Ovary (tissue), 10 donors: ENCODE measurements at places on chromosomes 16 and 17.

GRCh38 chr16:46583036-46583435, 38.1 kb downstream of the SHCBP1 start:
- no peak for DNase-seq
- H3K4me3 ChIP-seq = no peak overlapping the region
- H3K27ac ChIP-seq = no peak overlapping the region

DNA sequence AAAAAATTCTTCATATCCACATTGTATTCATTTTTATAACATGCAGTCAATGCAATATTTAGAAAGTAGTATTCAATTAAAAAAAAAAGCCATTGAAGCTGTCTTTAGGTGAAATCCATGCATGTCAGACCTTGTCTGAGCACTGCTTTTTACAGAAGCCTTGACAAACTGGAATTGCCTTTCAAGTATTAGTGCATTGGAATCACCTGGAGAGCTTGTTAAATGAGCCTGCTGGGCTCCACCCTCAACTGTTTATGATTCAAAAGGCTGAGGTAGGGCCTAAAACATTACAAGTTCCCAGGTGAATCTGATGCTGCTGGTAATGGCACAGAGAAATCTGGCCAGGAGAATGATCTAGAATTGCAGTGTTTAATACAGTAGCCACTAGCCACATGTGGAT, 85.8 kb downstream of the HIC1 start:
- no peak for DNase-seq
- H3K36me3 ChIP-seq = no peaks in the 10 kb centered on the region
- H3K27me3 ChIP-seq = no peaks in the 10 kb centered on the region
- peaks cover 2% of the 10 kb centered on the region for H3K4me1 ChIP-seq
- no peak overlapping the region for H3K27ac ChIP-seq
- H3K4me3 ChIP-seq = no peak overlapping the region

DNA sequence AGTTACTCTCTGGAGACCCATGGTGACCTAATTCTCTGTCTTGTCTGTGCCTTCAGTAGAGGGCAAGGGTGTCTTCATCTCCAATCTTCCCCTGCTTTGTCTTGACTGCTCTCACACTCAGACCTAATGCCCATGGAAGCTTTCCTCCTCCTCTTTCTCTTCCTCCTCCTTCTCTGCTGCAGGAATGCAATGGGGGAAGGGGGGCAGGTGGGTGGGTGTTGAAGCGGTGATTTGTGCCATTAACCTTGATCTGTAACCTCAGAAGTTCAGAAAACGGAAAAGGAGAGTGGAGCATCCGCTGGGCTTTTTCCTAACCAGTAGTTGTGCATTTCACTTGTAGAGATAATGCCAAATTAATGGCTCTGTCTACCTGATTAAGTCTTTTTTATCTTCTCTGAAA, 172.3 kb upstream of the CDH11 start:
- peak; percentile 39 for DNase-seq
- no peaks in the 10 kb centered on the region for H3K36me3 ChIP-seq
- no peaks in the 10 kb centered on the region for H3K27me3 ChIP-seq
- H3K4me3 ChIP-seq = no peak overlapping the region

DNA sequence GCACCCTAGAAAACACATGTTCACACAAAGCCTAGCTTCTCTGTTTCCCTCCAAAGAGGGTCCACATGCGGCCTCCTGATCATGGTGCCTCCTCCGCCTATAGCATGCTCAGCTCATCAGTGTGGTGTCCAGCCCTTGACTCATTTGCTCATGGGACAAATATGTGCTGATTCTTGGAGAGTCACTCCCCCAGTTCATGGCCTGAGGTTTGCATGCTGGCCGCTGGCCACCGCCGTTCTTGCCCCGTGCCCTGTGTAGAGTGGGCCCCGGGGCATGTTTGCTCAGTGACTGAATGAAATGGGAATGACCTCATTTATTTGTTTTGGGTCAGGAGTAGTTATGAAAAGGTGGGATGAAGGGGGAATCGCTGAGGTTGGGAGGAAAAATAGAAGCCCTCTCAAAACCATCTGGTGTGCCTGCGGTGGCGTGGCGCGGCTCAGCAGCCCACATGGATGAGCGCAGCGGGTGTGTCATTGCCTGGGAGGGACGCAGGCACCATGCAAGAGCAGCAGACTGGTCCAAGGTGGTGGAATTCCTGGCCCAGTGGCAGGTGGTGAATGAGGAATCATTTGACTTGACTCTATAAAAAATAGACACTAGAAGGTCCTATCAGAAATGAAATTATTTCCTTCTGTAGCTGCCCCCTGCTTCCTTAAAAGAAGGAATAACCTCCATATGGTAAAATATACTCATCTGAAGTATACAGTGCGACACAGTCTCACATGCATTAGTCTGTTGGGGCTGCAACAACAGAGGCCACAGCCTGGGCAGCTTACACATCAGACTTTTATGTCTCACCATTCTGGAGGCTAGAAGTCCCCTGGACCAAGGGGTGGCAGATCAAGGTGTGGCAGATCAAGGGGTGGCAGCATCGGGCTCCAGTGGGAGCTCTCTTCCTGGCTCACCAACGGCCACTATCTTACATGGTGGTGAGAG, 31.7 kb downstream of the CRISPLD2 start:
- H3K4me3 ChIP-seq = no peak overlapping the region
- no peaks in the 10 kb centered on the region for H3K36me3 ChIP-seq
- H3K4me1 ChIP-seq = no peaks in the 10 kb centered on the region
- no peak for DNase-seq

DNA sequence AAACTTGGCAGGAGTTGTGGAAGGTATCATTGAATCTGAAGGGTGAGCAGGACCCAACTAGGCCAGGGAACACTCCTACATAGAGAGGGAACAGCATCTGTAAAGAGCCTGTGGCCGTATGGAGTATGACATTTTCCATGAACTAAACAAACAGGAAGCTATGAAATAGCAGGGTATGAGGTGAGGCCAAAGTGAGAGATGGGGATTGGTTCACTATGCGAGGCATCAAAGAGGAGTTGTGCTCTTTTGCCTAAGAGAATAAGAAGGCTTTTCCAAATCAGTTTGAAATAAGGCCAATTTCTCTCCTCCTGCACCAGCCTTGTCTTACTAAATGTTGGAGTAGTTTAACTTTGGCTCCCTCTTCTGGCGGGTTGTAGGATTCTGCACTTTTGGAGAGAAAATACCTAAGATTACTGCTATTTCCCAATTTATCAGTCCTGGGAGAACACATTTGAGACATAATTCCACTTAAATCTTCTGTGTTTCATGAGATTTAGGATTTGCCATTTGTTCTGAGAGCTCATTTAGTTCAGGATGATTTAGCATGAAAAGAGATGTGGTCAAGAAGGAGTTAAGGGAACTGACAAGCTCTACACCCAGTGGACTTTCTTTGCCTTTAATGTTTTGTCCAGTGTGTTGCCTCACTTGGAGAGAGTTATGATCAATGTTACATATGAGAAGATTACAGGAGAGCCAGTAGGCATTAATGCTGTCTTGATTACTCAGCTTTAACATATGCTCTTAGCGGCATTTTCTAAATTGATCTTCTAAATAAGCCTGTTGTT, 55.4 kb downstream of the TNRC6C start:
- H3K36me3 ChIP-seq = no peaks in the 10 kb centered on the region
- no peaks in the 10 kb centered on the region for H3K27me3 ChIP-seq
- H3K4me1 ChIP-seq = no peaks in the 10 kb centered on the region
- DNase-seq = peak; percentile 15
- H3K27ac ChIP-seq = no peak overlapping the region

GRCh38 chr17:45130681-45131615, 1.4 kb downstream of the PLCD3 start:
- no peaks in the 10 kb centered on the region for H3K27me3 ChIP-seq
- peak; percentile 20 for DNase-seq
- H3K4me3 ChIP-seq = peak overlapping the region; percentile 67
- H3K27ac ChIP-seq = no peak overlapping the region

- peak overlapping the region; percentile 44 for H3K4me3 ChIP-seq
- peaks cover 7% of the 10 kb centered on the region for H3K4me1 ChIP-seq
- no peaks in the 10 kb centered on the region for H3K36me3 ChIP-seq
Measured at GRCh38 chr17:63698886-63699637, 863 bp downstream of the LIMD2 start.
